ENCODE measurements at places on chromosomes 7 and 10.

- DNase-seq, result no peak
Observed at GRCh38 chr7:55570218-55570873, 2.0 kb downstream of the VOPP1 start.

GRCh38 chr10:60803433-60803832 lies 25.2 kb downstream of the CDK1 start:
- no peak for DNase-seq

- DNase-seq, result no peak
Observed at GRCh38 chr10:104113376-104113956, 8.5 kb upstream of the SFR1 start.

DNA sequence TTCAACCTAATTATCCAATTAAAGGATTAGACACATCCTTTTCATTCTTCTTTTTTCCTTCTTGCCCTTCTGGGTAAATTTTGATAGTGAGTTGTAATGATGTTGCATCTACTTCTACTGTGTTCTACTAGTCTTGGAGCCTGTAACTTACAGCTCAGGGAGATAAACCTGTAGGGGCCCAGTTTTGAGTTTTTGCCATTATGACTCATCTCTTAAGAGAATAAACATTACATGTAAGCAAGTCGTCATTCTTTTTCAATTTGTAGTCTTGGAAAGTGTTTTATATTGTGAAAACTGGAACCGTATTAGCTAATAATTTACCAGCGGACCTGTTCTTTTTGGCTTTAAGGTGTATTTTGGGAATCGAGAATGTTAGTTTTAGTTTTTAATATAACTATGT lies 89.7 kb upstream of the RPA3 start:
- no peak for DNase-seq

- no peak for DNase-seq
Observed at GRCh38 chr10:109203646-109204353, 719.5 kb downstream of the XPNPEP1 start.

DNA sequence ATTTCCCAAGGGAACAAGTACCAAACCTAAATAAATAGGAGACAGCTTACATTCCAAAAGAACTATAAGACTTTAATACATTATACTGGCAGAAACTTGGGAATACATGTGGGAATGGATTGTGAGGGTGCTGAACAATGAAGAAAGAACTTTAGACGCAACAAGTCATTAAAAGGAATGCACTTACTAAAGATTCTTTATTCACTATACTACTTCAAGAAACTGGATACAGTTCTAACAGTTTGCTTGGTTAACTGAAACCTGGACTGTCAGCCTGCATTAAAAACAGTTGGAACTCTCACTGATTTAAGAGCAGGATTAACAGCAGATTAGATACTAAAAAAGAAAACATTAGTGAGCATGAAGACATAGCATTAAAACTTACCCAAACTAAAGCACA lies 12.0 kb downstream of the CACUL1 start:
- no peak for DNase-seq

- no peak for DNase-seq
Observed at GRCh38 chr7:16581286-16581685, 54.7 kb downstream of the LRRC72 start.

GRCh38 chr7:159025161-159025779 lies 119.4 kb downstream of the VIPR2 start:
- DNase-seq, result no peak

GRCh38 chr7:55432939-55433784 lies 68.0 kb downstream of the LANCL2 start:
- peak; percentile 62 for DNase-seq

DNA sequence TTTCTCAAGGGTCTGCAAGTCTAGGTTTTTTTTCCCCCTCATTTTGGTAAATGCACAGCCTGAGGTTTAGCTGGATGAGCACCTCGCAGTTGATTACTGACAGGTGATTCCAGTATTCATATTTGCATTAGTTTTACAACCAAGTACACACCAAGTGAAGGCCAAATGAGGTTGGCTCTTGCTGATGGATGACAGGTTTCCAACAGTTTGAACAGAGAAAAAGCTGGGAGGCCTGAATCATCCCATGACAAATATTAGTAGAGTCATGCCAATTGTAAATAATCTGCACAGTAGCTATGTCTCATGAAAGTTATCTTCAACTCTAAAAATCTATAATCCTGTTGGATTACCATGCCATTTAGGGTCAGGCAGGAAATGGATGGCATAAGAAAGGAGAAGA lies 399.8 kb downstream of the HTR7 start:
- no peak for DNase-seq

- no peak for DNase-seq
Observed at GRCh38 chr7:149071641-149072437, 18.7 kb downstream of the ZNF786 start.

DNA sequence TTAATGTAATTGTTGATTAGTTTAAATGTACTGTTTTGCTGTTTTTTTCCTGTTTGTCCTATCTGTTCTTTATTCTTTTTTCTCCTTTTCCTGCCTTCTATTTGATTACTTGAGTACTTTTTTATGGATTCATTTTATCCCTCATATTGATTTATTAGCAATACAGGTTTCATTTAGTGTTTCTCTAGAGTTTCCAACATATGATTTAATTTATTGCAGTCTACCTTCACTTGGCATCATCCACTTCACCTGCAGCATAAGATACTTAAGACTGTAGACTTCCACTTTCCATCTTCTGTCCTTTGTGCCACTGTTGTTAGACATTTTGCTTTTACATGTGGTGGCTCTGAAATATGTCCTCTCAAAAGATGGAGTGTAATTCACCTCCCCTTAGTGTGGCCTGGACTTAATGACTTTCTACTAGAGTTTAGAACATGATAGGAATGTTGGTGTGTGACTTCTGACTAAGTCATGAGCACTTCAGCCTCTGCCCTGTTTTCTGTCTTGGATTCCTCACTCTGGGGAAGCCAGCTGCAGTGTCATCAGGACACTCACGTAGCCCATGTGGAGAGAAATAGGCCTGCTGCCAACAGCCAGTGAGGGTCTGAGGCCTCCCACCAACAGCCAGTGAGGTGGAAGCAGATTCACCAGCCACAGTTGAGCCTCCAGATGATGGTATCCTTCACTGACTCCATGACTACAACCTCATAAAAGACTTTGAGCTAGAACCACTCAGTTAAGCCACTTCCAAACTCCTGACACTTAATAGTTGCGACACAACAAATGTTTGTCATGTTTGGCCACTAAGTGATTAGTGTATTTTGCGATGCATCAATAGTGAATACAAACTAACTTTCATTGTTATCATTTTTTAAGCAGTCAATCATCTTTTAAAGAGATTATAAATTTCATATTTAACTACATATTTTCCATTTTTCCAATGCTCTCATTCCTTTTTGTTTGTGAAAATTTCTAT lies 643.5 kb upstream of the DPP6 start:
- no peak for DNase-seq

GRCh38 chr10:72375173-72375572 lies 20.5 kb upstream of the DNAJB12 start:
- DNase-seq, result no peak

DNA sequence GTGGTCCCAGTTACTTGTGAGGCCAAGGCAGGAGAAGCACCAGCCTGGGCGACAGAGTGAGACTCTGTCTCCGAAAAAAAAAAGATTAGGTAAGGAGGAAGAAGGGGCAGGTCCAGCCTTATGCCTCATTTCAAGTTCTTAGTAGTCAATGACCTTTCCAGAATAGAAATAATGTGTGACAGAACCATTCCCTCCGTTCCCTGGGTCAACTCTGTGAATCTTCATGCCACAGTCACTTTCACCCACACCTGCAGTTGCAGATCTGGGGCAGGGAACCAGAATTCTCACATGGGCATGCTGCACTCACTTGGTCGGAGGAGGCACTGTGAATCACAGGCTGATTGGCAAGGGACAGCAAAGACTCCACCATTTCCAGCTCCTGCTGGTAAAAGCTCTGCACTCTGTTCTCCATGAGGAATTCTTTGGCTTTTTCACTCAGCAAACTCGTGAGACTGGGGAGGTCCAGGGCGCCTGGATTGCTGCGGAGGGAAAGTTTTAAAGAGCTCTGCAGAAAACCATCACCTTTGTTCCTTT lies 20.7 kb downstream of the STN1 start:
- DNase-seq, result no peak

GRCh38 chr10:20380401-20380800 lies 516.7 kb downstream of the NEBL start:
- no peak for DNase-seq
